MG63 (cell line): ENCODE measurements at places on chromosomes 3 and 15. TPM values are rescaled to one million over a fixed set of nuclear protein-coding genes. Genes with fewer than 3 reads are reported as not detected.

The ACTC1 gene
- total RNA-seq, result not detected in 2 replicates

The MYO5C gene
- total RNA-seq, result not detected in 2 replicates

The LRTM1 gene
- total RNA-seq, result not detected in 2 replicates

The LMLN gene
- 3.5 and 5.6 TPM in 2 replicates for total RNA-seq

The CGNL1 gene
- 0.03 TPM in 1 of 2 replicates, not detected in the other for total RNA-seq

The DCLK3 gene
- total RNA-seq, result not detected in 2 replicates

The ULK3 gene
- 14.5 and 19.5 TPM in 2 replicates for total RNA-seq

The SPINK8 gene
- not detected in 2 replicates for total RNA-seq

The RAP2B gene
- 10.2 and 11.4 TPM in 2 replicates for total RNA-seq

The C3orf85 gene
- not detected in 2 replicates for total RNA-seq

The IL5RA gene
- total RNA-seq, result not detected in 2 replicates

The BFSP2 gene
- not detected in 2 replicates for total RNA-seq

The FEZF2 gene
- not detected in 2 replicates for total RNA-seq

The MLF1 gene
- 41.2 and 45.8 TPM in 2 replicates for total RNA-seq

The EOMES gene
- total RNA-seq, result 0.30 TPM in 1 of 2 replicates, not detected in the other

The OCA2 gene
- total RNA-seq, result not detected in 2 replicates

The SAMMSON gene
- not detected in 2 replicates for total RNA-seq

The DAPK2 gene
- 1.3 and 3.5 TPM in 2 replicates for total RNA-seq

The HYKK gene
- 3.8 and 13.8 TPM in 2 replicates for total RNA-seq

The CACNA2D3 gene
- total RNA-seq, result 1.2 and 2.0 TPM in 2 replicates

The CTXN2 gene
- not detected in 2 replicates for total RNA-seq

The SLC26A6 gene
- 4.4 and 9.7 TPM in 2 replicates for total RNA-seq

The CPEB1 gene
- total RNA-seq, result 14.1 and 32.7 TPM in 2 replicates

The DZIP1L gene
- total RNA-seq, result 14.9 and 20.1 TPM in 2 replicates

The CHRNA5 gene
- total RNA-seq, result 3.1 and 3.9 TPM in 2 replicates

The NT5DC2 gene
- total RNA-seq, result 7.2 and 21.5 TPM in 2 replicates

The SIDT1 gene
- total RNA-seq, result not detected in 2 replicates

The ZNF710 gene
- total RNA-seq, result 7.0 and 9.1 TPM in 2 replicates

The OR5H15 gene
- not detected in 2 replicates for total RNA-seq

The PRSS50 gene
- not detected in 2 replicates for total RNA-seq

The FBXL22 gene
- total RNA-seq, result not detected in 2 replicates

The PRICKLE2 gene
- 0.40 TPM in 1 of 2 replicates, not detected in the other for total RNA-seq

The DOCK3 gene
- 0.26 TPM in 1 of 2 replicates, not detected in the other for total RNA-seq

The PLIN1 gene
- 0.13 and 0.17 TPM in 2 replicates for total RNA-seq

The TMEM212 gene
- not detected in 2 replicates for total RNA-seq

The ARHGEF26 gene
- 0.63 TPM in 1 of 2 replicates, not detected in the other for total RNA-seq

The OR5K2 gene
- not detected in 2 replicates for total RNA-seq

The ATP10A gene
- total RNA-seq, result 1.5 and 2.1 TPM in 2 replicates

The RLBP1 gene
- not detected in 2 replicates for total RNA-seq

The TMEM45A gene
- total RNA-seq, result 57.0 and 70.5 TPM in 2 replicates

The ZNF660 gene
- not detected in 2 replicates for total RNA-seq

The CPB1 gene
- total RNA-seq, result not detected in 2 replicates

The PP2D1 gene
- not detected in 2 replicates for total RNA-seq

The CYP1A2 gene
- total RNA-seq, result 0.23 TPM in 1 of 2 replicates, not detected in the other

The SGO1 gene
- 4.4 and 10.6 TPM in 2 replicates for total RNA-seq

The RPLP1 gene
- 100 and 227 TPM in 2 replicates for total RNA-seq

The ZDHHC19 gene
- not detected in 2 replicates for total RNA-seq

The CAMK1 gene
- 2.7 and 5.0 TPM in 2 replicates for total RNA-seq

The ST8SIA2 gene
- total RNA-seq, result not detected in 2 replicates

The H1-8 gene
- not detected in 2 replicates for total RNA-seq

The OSBPL10 gene
- 2.5 and 3.7 TPM in 2 replicates for total RNA-seq

The ADGRG7 gene
- 46.3 and 51.3 TPM in 2 replicates for total RNA-seq

The ZPLD1 gene
- not detected in 2 replicates for total RNA-seq

The UMPS gene
- 50.0 and 56.7 TPM in 2 replicates for total RNA-seq

The ZNF717 gene
- total RNA-seq, result 3.6 TPM in 1 of 2 replicates, not detected in the other

The GOLGA6D gene
- not detected in 2 replicates for total RNA-seq

The UROC1 gene
- total RNA-seq, result not detected in 2 replicates
